H9 (cell line): ENCODE measurements at places on chromosomes 7 and 10. TPM values are rescaled to one million over a fixed set of nuclear protein-coding genes. Genes with fewer than 3 reads are reported as not detected.

The IFIT5 gene
- total RNA-seq: 2.1 and 2.3 TPM in 2 replicates

The ETV1 gene
- 68.5 and 71.8 TPM in 2 replicates for total RNA-seq

The SPDYE2 gene
- total RNA-seq: not detected in 2 replicates

The PNLIPRP3 gene
- not detected in 2 replicates for total RNA-seq

The NRCAM gene
- 1.8 and 2.3 TPM in 2 replicates for total RNA-seq

The VSTM4 gene
- 0.35 and 0.44 TPM in 2 replicates for total RNA-seq

The C7orf25 gene
- 2.9 and 3.8 TPM in 2 replicates for total RNA-seq

The GNAT3 gene
- total RNA-seq: not detected in 2 replicates

The TMEM178B gene
- total RNA-seq: 9.3 and 11.3 TPM in 2 replicates

- DNase-seq: no peak
Observed at GRCh38 chr7:155941688-155942087, 129.4 kb upstream of the SHH start.

DNA sequence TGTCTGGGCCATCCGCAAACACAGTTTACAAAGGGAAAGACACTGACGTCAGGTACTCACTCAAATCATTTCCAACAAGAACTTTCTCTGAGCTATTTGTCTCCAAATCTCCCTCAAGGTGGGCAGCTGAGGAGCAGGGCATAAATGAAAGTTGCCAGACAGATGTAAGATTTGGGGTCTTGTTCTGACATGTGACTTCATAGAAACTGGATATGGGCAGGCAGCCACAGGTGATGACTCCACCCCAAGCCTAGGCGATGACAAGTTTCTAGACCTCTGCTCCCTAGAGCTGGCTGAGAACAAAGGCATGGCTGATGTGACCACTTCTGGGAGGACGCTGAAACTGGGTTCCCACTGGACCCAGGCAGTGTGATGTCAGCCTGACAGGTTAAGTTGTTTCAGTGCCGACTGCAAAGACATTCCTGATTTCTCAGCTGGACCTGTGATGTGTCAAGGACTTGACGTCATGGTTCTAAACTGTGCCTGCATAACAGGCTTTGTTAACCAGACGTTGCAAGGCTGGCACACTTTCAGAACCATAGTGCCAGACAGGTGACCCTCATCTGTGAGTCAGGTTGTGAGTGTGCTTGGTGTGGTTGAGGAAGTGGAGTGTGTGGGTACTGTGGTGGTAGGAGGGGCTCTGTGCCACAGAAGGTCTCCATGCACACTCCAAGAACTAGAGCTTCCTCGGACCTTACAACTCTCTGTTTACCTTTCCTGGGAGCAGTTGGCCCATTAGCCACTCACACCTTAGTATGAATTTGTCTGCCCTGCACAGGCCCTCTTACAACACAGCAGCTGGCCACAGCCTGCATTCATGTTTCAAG is 39.9 kb upstream of the EBF3 start:
- no peak for DNase-seq

DNA sequence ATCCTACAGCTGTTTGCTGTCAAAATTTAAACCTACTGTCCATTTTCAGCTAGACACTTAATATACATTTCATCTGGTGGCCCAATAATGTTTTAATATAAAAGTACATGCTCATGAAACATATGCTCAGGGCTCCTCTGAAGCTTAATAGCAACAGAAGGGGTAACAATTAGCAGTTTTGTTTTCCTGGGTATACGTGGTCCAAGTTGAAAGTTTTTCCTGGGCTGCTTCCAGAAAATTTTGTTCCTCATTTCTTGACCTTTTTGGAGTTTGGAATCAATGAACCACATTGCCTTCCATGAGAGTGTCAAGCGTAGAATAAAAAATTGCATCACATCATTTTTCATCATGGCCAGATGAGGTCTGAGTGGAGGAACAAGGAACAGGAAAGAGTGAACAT is 537.3 kb upstream of the MGMT start:
- no peak for DNase-seq

- no peak for DNase-seq
Observed at GRCh38 chr7:88183051-88183450, 36.8 kb downstream of the SRI start.

DNA sequence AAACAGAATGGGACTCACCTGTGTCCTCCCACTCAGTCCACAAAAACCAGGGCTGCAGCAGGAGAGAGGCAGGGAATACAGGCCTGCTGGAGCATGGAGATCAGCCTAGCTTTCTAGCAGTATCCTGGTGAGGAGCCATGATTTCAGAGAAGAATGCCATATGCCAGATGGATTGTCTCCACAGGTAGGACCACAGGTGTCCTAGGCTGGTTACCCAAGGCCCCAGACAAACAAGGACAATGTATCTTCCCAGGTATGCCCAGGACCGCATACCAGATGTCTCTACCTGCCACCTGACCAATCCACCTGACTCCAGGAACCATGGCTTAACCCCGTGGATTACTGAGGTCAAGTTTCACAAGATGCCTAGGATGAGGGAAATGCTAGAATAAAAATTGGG is 295.4 kb upstream of the NPSR1 start:
- DNase-seq: no peak

- no peak for DNase-seq
Observed at GRCh38 chr7:100886142-100886935, 3.2 kb downstream of the UFSP1 start.

DNA sequence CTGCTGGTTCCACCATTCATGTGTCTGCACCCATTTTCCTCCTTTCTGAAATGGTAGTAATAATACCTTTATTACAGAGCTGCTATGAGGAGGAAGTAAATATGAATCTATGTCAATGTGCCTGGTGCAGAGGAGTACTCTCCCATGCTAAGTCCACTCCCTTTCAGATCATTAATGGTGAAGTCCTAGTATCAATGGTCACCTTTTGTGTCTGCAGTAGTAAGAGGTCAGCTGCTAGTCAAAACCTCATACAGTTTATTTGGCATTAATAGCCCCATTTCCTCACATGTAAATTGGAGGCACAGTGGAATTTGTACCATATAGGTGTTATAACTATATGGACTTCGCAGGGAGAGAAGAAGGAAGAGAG is 581.0 kb downstream of the REEP3 start:
- DNase-seq: no peak

DNA sequence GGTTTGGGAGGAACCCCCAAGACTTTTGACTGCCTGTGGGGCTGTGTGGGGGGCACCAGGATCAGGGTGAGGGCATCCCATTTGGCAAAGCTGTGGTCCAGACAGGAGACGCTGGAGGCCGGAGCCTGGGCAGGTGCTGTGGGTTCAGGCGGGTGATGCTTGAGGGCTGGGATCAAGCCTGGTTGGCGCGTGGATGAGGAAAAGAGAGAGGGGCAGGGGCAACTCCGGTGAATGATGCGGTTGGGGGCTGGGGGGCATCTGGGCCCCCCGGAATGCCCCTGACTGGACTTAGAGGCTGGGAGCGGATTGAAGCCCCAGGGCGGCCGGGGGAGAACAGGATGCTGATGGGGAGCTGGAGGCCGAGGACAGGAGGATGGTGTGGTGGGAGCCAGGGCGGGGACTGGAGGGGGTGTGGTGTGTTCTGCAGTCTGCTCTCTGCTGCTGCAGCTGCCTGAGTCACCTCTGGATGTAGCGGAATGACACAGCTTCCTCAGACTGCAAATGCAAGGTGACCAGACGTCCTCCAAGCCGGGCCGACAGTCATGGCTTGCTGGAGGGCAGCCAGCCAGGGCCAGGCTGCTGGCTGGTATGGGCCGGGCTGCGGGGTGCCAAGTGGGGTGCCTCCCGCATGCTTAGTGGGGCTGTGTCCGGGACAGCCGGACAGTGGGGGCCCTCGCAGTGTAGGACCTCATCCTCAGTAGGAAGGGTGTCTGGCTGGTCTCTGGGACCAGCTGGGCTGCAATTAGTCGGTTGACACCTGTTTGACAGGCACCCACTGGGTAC is 3.2 kb downstream of the MAFK start:
- DNase-seq: no peak

- DNase-seq: no peak
Observed at GRCh38 chr7:117630907-117631564, 151.2 kb downstream of the CFTR start.

DNA sequence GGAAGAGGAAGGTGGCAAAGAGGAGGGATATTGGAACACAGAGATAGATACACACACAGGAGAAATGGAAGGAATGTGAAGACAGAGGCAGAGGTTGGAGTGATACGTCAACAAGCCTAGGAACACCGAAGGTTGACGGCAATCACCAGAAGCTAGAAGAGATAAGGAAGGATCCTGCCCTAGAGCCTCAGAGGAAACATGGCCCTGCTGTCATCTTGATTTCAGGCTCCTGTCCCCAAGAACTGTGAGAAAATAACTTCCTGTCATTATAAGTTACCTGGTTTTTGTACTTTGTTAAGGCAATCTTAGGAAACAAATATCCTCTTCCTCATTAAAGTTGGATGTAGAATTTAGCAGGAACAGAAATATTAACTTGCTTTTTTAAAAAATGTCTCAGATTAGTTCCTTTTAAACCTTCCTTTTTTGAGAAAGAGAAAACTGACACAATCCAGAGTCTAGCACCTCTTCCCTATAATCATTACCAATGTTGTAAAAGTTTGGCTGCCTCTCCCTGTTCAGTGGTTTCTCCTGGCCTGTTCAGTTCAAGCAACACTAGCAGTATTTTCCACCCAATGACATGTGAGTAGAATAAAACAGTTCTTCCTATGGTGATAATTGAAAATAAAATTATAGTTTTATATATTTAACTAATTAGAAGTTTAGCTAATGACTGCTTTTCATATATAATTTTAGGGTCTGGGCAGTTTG is 28.8 kb upstream of the GNAI1 start:
- DNase-seq: no peak

DNA sequence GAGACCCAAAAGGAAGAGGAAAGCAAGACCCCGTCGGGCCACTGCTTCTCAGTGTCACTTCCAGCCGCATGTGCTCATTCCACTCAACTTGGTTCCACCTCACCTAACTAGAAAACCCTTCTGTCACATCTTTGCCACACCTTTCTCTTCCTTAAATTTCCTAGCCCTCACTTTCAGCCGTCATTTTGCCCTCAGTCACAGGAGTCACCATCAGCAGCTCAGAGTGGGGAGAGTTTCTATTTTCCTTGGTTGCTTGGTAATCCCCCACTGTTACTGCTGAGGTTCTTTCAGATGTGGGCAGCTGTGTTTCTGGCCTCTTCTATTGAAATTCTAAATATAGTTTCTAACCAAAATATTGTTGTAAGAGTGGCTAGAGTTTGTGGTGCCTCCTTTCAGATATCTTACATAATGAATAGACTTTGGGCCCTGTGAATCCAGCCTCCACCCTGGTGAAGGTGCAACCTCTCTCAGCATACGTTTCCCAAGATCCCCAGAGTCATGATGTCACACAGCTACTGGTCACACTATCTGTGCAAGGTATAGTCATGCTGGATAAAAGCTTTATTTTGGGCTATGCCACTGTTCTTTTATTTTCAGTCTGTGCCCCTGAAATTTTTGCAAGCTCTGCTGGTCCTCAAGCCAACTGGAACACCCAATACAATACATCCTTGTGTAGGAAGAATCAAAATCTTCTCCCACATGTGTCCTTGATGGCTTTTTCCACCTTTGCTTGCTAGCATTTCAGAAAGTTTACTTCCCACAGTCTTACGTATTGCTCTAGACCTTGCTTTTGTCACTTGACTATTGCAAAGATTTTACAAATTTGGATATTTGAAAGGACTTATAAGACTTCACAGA is 9.2 kb downstream of the AGBL3 start:
- no peak for DNase-seq

DNA sequence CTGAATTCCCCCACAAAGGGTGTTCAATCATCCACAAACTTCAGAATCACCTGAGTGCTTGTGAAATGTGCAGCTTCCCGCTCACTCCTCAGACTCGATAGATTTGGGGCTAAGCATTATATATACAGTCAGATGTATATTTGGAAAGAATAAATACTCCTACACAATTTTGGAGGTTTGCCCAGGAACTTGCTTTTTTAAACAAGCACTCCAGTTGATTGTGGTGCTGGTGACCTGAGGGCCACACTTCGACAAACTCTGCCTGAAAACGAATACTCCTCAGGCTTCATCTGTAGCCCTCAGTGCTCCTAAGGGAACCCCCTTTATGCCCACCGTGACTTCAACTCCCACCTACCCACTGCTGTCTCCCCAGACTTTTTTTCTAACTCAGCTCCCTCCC is 211.6 kb downstream of the INHBA start:
- no peak for DNase-seq

- no peak for DNase-seq
Observed at GRCh38 chr10:58158806-58159205, 108.9 kb downstream of the IPMK start.

DNA sequence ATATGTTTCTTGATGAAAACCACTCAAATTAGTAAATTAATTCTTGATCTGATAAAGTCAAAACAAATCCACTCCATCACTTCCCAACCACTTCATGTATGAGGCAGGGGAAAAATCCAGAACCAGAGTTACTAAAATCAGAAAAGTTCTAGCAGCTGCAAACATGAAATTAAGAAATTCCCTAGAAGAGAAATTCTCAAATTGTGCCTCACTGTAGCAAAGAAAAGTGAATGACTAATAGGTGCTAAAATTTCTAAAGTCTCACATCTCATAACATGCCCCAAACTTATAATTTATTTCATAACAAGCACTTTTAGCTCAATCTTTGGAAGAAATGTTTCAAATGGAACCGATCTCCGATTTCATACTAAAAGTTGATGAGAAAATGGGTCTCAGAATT is 345.0 kb upstream of the AOAH start:
- DNase-seq: no peak

DNA sequence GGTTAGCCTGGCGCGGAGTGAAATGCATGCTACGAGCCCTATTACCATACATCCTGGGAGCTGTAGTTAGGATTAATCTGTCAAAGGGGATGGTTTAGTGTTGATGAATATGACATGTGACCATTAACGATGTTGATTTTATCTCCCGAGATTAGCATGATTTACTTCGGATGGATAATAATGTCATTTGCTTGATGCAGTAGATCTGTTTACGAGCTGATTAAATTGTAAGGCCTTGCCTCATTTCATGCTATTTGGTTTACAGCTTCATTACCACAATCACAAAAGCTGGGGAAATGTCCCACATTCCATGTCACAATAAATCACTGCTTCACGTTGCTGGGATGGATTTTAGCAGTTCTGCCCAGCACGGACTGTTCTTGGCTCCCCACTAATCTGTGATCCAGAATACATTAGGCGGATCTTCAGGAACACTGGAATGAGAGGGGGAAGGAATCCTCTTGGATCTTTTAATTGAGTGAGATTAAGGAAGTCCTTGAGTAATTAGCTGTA is 22.3 kb downstream of the ZNF503 start:
- no peak for DNase-seq

DNA sequence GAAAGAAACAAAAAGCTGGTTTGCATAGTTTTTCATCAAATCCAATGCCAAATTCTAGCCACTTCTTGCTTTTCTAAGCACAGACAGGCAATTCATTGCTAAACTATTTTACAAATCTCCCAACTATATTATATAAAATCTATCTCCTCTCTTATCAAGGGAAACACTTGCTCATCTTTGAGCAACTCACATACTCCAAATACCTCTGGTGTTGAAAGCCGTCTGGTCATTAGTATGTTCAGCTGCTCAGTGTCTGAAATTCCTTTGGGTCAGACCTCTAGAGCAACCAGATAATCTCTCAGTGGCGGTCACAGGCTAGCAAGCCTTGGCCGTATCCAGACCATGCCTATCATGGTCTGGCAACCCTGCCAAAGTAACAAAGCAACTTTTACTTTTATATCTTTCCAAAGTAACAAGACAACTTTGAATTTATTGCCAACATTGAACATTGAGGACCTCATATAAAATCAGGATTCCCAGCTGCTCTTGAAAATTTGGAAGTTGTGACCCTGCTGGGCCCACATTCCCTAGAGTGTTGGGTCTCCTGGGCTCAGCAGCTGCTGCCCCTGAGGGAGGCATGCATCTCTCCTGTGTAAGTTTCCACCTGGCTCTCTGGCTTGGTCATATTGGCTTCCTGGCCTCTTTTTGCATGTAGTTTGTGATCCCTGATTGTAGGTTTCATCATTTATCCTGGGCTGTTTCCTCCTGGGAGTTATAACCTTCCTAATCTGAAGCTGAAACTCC is 56.8 kb upstream of the LANCL2 start:
- DNase-seq: no peak
